ENCODE measurements at places on chromosomes 7 and 10.

DNA sequence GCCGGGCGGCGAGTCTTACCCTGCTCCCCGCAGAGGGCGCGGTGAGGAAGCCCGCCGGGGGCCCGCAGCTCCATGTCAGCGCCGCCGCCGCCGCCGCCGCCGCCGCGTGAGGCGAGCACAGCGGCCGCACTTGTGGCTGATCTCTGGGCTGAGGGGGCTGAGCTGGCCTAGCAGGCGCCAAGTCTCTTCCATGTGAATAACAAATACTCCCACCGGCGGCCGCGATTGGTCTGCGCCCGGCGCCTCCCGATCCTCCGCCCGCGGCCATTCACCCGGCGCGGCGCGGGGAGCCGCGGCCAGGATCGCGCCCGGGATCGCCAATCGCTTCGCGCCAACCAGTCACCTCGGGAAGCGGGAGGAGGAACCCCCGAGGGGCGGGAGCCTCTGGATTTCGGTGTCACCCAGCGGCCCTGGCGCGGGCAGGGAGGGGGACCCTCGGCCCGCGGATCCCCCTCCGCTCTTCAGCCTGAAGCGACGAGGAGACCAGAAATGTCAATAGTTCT, at the start of gene GRM8:
GRM8 (minus strand) TSS at position 164 of the 503 bp plus-strand sequence.
- DNase-seq = no peak

DNA sequence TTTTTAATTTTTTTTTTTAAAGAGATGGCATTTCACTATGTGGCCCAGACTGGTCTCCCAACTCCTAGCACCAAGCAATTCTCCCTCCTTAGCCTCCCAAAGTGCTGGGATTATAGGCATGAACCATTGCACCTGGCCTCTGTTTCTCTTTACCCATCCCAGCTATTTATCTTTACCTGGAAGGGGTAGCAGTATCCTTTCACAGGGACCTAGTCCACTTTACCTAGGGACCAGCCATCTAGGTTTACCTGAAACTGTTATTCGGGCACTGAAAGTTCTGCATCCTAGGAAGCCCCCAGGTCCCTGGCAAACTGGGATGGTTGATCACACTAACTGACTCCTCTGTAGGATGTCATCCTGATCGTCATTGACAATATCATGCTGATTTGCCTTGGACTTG, 21.7 kb upstream of the AGFG2 start:
- DNase-seq = no peak

GRCh38 chr10:2130705-2131305, 393.5 kb upstream of the ADARB2 start:
- DNase-seq = no peak

DNA sequence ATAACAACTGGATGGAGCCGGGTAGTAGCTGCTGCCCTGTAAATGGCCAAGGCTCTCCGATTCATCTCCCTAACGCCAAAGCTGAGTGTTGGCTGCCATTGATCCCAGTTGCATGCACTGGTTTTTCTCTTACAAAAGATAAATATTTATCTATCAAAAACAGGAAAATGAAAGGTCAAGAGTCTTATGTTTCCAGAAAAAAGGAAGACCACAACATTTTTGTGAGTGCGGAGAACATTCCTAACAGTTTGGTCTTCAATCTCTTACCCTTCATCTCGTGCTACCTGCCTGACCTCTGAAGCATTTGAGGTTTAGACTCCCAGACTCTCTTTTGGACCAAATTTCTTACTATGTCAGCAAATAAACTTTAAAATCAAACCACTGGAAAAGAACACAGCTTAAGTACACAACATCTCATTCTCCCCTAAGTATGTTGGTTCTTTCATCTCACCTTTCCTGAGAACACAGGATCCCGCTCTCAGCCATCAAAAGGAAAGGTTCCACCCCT, 61.6 kb downstream of the SORBS1 start:
- DNase-seq = no peak

GRCh38 chr7:74233655-74234285, 20.4 kb downstream of the RFC2 start:
- no peak for DNase-seq
